ENCODE measurements at places on chromosomes 2 and 18. TPM values are rescaled to one million over a fixed set of nuclear protein-coding genes. Genes with fewer than 3 reads are reported as not detected.
A peak's percentile ranks its signal among the peaks of the same experiment; 100 is the strongest.

DNA sequence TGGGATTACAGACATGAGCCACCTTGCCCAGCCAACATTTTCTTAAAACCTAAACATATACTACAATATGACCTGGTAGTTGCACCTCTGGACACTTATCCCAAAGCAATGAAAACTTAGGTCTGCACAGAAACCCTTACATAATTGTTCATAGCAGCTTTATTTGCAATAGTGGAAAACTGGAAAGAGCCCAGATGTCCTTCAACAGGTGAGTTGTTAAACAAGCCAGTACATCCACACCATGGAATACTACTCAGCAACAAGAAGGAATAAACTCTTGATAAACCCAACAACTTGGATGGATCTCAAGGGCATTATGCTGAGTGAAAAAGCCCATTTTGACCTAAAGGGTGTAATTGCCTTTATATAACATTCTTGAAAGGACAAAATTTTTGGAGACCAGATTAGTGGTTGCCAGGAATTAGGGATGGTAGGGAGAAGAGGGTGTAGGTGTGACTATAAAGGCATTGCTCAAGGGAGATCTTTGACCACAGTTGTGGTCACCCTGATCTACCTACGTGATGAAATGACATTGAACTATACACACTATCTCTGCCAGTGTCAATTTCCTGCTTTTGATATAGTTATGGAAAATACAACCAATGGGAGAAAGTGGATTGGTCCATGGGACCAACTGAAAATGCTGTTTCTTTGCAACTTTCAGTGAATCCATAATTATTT is 11.9 kb upstream of the AMMECR1L start:
- no peak for DNase-seq

DNA sequence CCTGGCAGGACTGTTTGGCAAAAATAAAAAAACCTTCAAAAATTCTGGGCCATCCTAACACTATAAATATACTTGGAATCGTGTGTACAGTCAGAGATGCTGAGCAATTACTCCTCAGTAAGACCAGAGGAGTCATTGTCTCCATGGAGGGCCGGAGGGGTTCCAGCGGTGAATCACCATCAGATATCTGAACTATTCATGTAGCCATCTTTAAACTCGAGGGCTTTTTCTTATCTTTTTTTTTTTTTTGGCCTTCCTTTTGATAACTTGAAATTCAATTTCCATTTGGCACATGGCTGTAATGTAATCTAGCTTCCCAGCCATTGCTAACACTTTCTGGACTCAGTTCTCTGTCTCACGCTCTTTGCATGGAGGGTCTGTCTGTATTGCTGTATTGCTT is 7.4 kb upstream of the FHL2 start:
- no peak for DNase-seq

DNA sequence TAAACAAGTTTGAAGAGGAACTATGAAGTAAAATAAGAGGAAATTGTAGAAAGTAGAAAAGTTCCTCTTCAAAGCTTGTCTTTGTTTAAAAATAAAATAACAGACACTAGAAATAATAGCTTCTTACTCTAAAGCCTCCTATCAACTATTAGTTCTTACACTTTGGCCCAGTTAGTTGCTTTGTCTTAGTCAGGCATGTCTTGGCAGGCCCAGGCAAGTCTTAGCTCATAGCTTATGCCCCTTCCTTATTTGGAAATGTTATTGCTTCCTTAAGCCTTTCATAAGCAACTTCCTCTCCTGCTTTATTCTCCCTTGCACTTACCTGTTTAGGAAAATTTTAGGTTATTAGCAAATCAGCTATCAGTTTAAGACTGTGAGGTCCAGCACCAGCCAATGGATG is 950.6 kb upstream of the LRATD1 start:
- DNase-seq = no peak

DSG4 gene
- not detected for total RNA-seq

GRCh38 chr2:20589975-20590703 is 60.8 kb downstream of the HS1BP3 start:
- DNase-seq = peak; percentile 24

VWA3B gene
- 0.32 TPM for total RNA-seq

SCG2 gene
- not detected for total RNA-seq

DNA sequence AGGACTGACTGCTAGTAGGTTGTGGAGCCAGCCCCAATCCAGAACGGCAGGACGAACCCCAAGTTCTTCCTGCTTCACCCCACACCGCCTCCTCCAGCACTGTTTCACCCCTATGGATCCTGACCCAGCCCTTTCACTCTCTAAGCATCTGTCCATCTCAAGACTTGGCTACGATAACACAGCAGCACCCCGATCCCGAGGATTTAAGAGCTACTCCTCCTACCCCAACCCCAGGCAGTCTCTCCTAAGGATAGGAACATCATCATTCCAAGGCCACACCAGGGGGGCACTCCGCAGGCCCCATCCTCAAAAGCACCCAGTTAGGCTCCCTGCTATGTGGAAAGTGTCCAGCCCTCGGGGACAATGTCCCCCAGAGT is 645 bp downstream of the KCTD18 start:
- DNase-seq = peak; percentile 34

DNA sequence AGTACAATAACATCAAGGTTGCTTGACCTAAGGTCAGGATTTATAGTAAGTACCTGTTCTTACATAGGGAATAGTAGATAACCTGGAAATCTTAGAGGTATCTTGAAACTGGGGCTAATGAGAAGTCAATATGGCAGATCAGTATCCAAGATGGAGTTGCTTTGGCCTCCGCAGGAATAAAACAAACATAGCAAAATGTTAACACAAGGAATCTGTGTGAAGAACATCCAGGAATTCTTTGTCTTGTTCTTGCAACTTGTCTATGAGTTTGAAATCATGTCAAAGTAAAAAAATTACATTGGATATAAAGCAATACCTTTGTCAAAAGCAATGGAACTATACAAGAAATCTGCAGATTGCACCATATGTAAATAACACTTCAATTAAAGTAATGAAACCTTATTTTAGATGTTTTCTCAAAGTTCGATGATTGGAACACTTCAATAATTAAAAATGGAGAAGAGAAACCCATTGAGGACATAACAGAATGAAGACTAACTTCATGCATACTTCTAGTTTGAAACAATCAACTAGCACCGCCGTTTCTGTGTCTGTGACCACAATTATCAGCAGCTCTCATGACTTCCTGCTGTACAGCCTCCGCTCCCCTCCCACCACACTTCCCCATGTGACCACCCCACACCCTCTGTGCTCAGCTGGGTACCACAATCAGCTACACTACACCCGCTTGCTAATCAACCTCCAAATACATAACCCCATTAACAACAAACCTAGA is 27.6 kb downstream of the C2orf76 start:
- no peak for DNase-seq

DNA sequence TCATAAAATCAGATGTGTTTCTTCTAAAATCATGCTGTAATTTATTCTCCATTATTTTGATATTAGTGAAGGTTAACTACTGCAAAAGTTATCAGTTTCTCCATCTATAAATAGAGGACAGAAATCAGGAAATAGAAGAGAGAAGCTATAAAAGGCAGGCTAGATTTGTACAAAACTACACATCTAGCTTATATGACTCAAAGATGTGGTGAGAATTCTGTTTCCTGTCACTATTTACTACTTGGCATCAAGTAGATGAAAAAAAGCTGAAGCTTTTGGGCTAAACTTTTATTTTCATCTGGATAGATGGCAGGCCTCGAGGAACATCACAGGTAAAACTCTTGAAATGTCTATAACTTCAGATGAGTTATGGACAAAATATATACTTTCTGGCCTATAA is 49.8 kb upstream of the NAB1 start:
- no peak for DNase-seq

DNA sequence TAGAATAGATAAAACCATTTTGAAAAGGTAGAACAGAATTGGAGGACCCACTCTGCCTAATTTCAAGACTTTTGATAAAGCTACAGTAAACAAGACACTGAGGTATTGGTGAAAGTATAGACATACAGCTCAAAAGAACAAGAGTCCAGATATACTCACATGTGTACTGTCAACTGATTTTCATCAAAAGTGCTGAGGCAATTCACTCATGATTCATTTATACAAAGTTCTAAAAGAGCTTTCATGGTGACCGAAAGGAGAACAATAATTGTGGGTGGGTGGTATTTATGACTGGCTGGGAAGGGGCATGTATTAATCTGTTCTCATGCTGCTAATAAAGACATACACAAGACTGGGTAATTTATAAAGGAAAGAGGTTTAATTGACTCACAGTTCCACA is 7.3 kb downstream of the MAP4K3 start:
- DNase-seq = no peak

DNA sequence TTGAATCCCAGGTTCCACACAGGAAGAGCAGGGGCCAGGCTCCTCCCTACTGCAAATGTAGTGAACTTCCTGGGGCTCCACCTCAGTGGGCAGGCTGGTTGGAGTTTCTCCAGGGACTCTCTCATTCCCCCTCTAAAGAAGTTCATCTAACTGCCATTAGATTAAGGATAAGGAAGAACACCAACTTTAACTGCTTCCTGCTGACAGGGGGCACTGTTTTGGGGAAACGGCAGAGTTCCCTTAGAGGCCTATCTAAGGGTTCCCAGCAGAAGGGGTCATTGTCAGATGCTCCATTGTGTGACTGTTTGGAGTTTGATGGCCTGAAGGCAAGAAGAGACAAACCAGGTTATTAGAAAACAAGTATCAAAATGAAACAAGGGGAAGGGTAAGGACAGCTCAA is 2159.7 kb upstream of the PIK3C3 start:
- no peak for DNase-seq

- no peak for DNase-seq
Observed at GRCh38 chr2:6578416-6578815, 287.3 kb downstream of the CMPK2 start.

DNA sequence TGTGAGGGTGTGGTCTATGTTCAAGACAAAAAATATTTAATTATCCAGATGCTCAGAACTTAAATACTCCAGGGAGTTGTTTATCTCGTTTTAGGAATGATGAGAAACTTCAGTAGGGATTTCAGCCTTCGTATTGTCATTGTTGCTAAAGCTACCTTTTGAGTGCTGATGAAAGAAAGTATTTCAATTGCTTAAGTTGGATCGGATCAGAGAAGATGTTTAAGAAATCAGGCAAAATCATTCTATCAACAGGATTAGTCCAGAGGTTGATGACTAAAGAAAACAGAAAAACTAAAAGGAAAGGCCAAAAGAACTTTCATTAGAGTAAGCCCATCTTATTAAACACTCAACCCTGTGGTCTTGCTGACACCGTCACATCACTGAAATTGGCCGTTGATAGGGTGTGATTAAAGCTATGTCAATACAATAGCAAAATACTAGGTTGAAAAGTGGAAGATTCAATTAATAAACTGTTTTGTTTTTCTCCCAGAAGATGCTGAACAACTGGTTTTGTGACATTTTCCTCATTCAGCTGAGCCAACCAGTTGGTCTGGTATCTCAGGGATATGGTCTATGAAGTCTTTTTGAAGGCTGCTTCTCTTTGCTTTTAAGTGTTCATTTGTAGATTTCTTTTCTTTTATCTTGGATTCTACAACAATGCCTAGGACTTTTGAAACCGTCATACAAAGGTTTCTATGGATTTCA is 551.7 kb downstream of the SLC4A3 start:
- no peak for DNase-seq

MRO gene
- total RNA-seq = 5.3 TPM

DNA sequence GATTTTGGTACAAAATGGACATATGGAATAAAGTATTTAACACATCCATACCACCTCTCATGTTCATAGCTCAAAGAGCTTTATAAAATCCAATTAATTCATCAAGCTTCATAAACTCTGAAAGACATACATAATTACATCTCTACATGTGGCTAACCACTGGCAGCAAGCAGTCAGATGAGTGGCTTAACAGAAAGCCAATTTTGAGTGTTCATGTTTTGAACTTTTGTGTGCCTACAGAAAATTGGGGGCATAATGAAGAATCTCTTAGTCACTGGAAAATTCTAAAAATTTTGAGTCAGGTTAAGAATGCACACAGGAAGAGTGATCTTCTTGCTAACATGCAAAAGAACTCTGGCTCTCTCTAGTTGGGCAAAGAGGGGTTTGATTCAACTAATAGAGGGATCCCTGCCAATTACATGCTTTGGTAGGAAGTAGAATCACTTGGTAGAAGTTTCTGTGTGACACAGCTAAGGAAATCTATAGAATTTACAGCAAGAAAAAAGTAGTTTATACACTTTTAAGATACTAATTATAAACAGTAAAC is 287.4 kb downstream of the NOL4 start:
- DNase-seq = no peak

- no peak for DNase-seq
Observed at GRCh38 chr2:105788670-105789290, 44.1 kb downstream of the NCK2 start.

MAL gene
- total RNA-seq = 5.5 TPM

DNA sequence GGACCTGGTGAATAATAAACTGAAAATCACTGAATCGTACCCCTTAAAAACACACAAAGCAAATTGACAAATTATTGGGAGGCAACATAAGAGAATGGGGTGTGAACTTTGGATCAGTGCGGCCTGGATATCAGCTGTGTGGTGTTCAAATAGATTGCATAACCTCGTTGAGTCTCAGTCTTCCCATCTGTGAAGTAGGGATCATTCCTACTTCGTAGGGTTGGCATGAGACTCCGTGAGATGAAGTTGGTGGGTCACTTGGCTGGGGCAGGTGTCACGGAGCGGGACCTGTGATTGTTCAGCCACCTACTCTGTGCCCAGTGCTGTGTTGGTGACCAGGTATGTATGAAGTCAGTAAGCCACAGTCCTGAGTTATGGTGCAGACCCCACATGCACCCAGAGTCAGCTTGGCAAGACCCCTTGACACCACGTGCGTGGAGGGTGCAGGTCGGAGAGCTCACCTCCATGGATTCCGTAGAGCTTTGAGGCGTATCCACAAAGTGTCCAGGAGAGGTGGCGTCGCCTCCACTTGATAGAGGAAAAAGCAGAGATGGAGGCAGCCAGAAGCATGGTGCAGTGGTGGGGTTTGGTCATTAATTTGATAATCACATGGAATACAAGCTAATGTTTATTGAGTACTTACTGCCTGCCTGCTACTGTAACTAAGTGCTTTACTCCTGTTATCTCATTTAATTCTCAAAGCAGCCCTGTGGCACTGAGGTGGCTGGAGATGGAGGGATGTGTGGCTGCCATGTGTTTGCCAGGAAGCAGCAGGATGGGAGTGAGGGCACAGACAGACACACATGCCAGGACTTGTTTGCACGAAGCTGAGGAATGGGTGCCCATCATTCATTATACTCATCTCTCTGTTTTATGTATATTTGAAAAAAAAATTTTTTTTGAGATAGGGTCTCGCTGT is 35.8 kb downstream of the HPCAL1 start:
- no peak for DNase-seq

- no peak for DNase-seq
Observed at GRCh38 chr18:49359732-49360444, 100.6 kb downstream of the DYM start.

GRCh38 chr2:202426751-202427150 is 50.6 kb downstream of the BMPR2 start:
- no peak for DNase-seq

GRCh38 chr2:46315103-46315890 is 18.1 kb downstream of the EPAS1 start:
- DNase-seq = peak; percentile 92
